ENCODE measurements at places on chromosomes 7 and 10. TPM values are rescaled to one million over a fixed set of nuclear protein-coding genes. Genes with fewer than 3 reads are reported as not detected.

Gene TMEM236
- polyA plus RNA-seq = 0.02 TPM

Gene PRPS1L1
- not detected for polyA plus RNA-seq

Gene KCNMA1
- polyA plus RNA-seq = 21.4 TPM

Gene ACHE
- polyA plus RNA-seq = 0.05 TPM

Gene NKX2-3
- not detected for polyA plus RNA-seq

Gene ACTL6B
- not detected for polyA plus RNA-seq

Gene LRRD1
- polyA plus RNA-seq = 0.06 TPM

Gene OPN1SW
- not detected for polyA plus RNA-seq

Gene CALML3
- not detected for polyA plus RNA-seq

Gene RTKN2
- polyA plus RNA-seq = 1.5 TPM

Gene HOXA3
- polyA plus RNA-seq = 0.15 TPM

Gene NUTM2B
- polyA plus RNA-seq = 0.43 TPM

Gene C7orf57
- polyA plus RNA-seq = 0.07 TPM

Gene OGDHL
- polyA plus RNA-seq = 0.16 TPM

GRCh38 chr10:12902851-12903358 lies 98.6 kb downstream of the CCDC3 start:
- no peak for DNase-seq

GRCh38 chr10:62130948-62131347 lies 137.7 kb downstream of the RTKN2 start:
- peak; percentile 85 for DNase-seq

- DNase-seq = no peak
These were observed 420.3 kb downstream of the PHTF2 start for GRCh38 chr7:78218876-78219275.

DNA sequence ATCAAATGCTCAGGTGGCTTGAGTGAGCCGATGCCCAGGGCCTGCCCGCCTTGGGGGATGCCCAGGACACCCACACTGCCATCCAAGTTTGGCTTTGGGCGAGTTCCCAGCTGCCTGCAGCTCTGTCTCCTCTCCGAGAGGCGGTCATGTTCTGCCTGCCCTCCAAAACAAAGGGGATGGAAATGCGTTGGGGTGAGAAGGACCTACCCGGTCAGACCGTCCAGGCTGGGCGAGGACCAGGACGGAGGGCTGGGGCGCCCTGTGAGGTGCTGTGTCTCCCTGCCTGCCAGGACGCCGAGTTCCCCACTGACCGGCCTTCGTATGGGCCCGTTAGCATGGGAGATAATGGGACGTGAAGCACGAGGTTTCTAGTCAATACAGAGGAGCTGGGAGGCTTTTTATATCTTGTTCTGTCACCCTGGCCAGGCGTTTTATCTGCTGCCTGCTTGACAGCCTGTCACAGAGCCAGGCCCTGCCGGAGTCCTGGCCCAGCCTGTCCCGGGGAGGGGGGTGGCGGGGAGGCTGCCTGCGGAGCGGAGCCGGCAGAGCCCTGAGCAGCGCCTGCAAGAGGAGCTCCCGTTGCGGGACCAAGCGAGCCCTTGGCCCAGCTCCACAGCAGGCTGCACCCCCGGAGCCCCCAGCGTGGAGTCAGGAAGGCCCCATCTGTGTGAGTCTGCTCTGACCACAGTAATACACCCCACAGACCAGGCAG lies 22.0 kb upstream of the ELFN1 start:
- DNase-seq = no peak

GRCh38 chr10:30043476-30044270 lies 15.7 kb downstream of the JCAD start:
- no peak for DNase-seq

DNA sequence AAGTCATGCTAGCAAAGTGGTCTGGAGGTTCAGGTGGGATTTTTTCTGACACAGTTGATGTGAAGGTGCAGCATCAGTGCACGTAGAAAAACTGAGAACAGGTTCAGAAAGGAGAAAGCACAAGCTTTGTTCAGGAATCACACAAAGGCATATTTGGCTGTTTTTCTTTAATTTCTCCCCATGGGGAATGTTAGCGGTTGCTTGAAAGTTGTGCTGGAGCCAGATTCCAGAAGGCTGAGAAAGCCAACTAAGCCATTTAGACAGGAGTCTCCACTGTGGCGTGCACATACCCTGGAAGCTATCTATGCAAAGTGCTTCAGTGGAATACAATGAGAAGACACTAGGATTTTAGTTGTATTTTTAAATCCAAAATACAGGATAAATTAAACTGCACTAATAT lies 201.4 kb downstream of the PCLO start:
- DNase-seq = no peak

- DNase-seq = peak; percentile 28
These were observed 669 bp upstream of the AP5Z1 start for GRCh38 chr7:4774658-4775249.

DNA sequence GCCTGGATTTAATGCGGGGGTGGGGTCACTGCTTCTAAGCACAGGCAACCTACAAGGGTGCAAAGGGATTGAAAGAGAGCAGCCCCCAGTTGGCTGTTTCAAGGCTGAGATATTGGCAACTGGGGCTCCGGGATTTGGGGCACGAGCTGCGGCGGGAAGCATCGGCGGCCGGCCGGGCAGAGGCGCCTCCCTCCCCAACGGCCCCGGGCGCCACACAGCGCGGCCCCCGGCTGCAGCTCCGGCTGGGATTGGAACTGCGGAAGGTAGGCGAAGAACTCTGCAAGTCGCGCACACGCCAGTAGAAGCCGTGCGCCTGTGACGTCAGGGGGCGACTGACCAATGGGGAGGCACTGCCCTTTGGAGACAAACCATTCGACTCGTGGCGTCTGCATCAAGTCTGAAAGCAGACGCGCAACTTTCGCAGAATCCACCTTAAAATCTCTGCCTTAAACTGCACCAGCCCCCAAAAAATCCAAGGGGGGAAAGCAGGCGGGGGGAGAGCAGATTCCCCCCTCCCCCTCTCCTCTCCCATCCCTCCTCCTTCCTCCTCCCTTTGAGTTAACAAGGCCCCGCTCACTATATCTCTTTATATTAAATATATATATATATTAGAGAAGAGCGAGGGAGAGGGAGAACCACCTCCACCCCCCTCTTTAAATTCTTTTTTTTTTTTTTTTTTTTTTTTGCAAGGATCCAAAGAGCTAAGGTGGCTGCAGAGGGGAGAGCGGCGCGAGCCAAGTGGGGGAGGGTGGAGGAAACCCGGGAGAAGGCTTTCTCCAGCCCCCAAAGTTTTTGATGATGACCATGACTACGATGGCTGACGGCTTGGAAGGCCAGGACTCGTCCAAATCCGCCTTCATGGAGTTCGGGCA lies at the start of gene DLX6:
Gene DLX6, plus strand, starts transcription at position 371 of the 872 bp plus-strand sequence. Its CDS starts 425 bp downstream, at position 796.
- DNase-seq = no peak

- no peak for DNase-seq
These were observed 10.9 kb downstream of the PWWP2B start for GRCh38 chr10:132407846-132408278.

DNA sequence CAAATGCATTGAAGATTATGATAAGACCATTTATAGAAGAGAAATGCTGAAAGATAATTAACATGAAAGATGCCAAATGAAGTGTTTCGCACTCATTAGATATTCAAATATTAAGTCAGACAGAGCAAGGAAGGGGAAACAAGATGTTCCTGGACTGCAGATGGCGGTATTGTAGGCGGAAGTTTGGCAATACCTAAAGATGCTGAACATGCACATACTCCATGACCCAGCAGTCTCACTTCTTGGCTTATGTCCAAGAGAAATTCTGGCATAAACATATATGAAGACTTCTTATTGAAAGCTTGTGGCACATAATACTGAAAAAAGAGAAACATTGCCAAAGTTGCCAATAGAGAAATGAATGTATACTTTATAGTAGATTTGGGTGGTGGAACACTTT lies 325.4 kb upstream of the SEMA3C start:
- no peak for DNase-seq

- DNase-seq = no peak
These were observed 154.8 kb downstream of the TNS3 start for GRCh38 chr7:47427051-47427643.

- no peak for DNase-seq
These were observed 902.9 kb upstream of the LRRN3 start for GRCh38 chr7:110187877-110188554.

DNA sequence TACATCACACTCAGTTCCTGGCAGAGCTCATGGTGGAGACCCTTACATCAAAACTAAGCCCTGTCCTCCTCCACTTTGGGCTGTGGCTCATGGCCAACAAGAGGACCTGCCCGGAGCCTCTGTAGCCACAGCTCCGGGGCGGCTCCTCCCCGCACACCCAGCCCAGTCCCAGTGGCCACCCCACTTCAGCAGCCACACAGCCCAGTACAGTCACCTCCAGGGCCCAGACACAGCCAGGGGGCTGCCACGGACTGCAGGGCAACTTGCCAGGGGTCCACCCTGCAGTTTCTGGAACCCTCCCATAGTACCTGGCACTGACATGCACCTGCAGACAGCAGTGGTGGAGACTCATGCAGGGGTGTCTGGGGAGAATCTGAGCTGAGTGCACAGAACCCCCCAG lies 11.8 kb downstream of the ADGRA1 start:
- no peak for DNase-seq

DNA sequence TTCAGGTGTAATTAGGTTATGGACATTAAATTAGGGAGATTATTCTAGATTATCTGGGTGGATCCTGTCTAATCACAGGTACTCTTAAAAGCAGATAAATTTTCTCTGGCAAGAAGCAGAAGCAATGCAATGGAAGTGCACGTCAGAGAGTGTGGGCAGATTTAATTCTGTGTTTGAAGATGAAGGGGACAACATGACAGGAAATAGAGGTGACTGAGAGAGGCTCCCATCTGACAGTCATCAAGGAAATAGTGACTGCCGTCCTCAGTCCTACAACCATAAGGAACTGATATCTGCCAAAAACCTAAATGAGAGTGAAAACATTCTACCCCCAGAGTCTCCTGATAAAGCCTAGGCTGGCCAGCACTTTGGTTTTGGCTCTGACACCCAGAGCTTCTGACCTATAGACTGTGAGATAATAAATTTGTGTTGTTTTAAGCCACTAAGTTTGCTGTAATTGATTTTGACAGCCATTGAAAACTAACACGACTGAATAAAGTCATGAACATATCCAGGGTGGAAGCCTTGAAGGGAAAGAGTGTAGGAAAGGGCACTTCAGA lies 30.5 kb upstream of the DDX50 start:
- no peak for DNase-seq

- peak; percentile 51 for DNase-seq
These were observed 34.6 kb downstream of the CHST3 start for GRCh38 chr10:71998840-71999194.

DNA sequence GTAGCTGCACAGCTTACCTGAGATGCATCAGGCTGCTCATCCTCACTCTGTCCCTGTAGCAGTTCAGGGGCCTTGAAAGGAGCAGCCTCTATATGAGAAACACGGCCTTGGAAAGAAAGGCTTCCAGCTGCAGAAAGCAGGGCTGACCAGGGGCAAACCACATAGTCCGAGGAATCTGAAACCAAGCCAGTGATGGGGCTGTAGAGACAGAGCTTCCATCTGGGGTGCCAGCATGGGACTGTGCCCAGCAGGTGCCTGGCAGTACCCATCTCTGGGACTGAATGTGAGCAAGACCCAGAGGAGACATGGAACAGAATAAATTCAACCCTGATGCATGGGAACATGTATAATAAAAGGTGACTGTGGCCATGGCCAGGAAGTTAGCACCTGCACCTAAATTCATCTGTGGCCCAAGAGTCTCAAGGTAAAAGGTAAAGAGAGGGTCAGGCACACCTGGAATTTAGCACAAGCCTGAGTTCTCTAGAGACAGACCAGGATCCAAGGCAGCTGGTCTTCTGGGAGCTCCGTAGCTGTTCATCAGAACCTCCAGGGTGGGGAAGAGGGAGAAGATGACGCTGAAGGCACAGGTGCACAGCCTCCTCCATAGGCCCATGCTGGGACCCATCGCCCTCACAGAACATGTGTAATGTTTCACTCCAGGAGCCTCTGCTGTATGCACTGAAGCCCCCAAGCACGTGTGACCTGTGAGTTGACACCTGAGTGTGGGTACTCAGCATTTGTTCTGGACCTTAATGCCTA lies 25.3 kb downstream of the FRMPD2 start:
- DNase-seq = no peak

GRCh38 chr10:102229810-102230263 lies 3.7 kb downstream of the ELOVL3 start:
- DNase-seq = no peak

- no peak for DNase-seq
These were observed 190.9 kb downstream of the RNLS start for GRCh38 chr10:88392222-88392621.

- DNase-seq = no peak
These were observed 56.9 kb downstream of the PRR15 start for GRCh38 chr7:29620556-29620930.

- no peak for DNase-seq
These were observed 19.1 kb downstream of the MXI1 start for GRCh38 chr10:110226543-110226925.

DNA sequence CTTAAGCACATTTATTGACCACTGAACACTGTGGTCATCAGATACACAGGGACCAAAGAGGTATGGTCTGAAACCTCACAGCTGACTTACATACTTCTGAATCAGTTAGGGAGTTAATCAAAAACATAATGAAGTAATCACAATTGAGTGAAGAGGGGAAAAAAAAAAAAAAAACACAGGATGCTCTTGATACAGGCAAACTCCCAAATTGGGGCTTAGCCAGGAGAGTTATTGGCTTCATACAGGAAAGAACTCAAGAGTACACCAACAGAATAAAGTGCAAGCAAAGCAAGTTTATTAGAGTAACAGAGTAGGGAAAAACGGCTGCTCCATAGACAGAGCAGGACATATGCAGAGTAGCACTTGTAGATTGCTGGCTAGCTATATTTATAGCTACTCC lies 917.0 kb downstream of the CNTNAP2 start:
- no peak for DNase-seq

DNA sequence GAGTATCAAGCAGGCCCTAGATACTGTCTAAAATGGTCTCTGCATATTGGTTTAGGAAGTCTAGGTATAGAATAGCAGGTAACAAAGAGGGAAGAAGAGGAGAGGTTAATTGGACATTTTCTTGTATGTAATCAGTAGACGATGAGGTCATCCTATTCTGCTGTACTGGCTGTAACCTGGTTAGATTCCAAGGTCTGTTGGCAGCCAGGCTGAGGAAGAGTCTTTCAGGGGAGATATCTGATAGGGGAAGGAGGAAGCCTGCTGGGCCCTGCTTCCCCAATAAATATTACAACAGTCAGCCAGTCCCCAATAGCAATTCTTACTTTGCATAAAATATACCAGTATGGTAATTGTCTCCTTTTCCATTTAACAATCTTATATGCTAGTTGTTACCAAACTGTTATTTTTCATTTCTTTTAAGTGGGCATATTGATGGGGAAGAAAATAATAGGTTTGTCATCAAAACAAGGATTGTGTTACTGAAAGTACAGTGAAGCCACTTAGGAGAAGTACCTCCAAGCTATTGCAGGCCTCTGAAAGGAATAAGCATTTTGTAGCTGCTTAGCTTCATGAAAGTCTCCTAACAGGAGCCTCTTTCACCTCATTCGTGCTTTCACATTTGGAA lies 186.4 kb downstream of the LRRC4 start:
- no peak for DNase-seq

- DNase-seq = no peak
These were observed 60.9 kb downstream of the ARMC3 start for GRCh38 chr10:22988581-22989360.

- no peak for DNase-seq
These were observed 10.9 kb downstream of the PPA1 start for GRCh38 chr10:70222340-70222794.

GRCh38 chr10:17113346-17113745 lies 16.3 kb downstream of the CUBN start:
- no peak for DNase-seq

GRCh38 chr10:76113952-76114351 lies 682.5 kb downstream of the LRMDA start:
- no peak for DNase-seq
